ENCODE measurements at places on chromosomes 2 and 18.
A peak's percentile ranks its signal among the peaks of the same experiment; 100 is the strongest.

- no peak for DNase-seq
Measured at GRCh38 chr2:43905871-43906270, 67.1 kb downstream of the ABCG8 start.

- DNase-seq, result no peak
Measured at GRCh38 chr2:172213116-172213860, 110.6 kb upstream of the DLX2 start.

DNA sequence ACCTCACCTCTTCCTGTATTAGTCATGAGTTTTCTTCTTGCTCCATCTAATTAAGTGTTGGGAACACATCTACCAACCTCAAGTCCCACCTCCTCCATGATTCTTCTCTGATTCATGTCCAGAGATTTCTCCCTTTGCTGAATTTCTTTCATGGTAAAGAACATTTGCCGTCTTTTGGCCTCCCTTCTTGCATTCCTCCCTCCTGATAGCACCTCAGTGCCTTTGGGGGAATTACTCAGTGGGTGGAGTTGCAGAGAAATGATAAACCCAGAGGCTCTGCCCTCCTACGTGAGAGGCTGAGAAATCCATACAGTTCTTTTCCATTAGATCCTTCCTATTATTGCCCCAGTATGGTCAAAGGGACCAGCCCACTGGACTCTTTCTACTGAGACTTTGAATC lies 651.9 kb downstream of the SLC4A3 start:
- DNase-seq, result no peak

DNA sequence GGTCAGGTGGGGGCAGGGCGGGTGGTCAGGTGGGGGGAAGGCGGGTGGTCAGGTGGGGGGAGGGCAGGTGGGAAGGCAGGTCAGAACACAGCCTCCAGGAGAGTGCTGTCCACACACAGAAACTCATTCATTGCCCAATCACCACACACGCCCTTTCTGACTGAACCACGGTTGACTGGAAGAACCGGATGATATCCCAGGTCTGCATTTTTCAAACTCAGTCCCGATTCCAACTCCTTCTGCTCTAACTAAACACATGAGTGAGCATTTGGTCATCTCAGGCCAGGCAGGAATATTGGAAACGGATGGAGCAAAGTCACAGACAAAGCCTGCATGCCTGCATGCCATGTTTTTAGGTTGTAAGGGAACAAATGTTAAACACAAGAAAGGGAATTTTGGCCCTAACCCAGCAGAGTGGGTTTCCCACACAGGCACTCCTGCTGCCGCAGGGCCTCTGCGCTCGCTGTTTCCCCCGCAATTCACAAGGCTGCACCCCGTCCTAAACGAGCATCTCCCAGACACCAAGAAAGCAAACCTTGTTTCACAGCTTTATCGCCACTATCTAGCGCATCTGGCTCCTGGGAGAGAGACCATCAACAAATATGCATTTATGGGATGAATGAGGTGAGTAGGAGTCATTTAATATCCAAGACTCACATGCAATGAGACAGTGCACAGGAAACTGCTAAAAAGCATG lies 100.1 kb downstream of the ZNF516 start:
- DNase-seq, result no peak

DNA sequence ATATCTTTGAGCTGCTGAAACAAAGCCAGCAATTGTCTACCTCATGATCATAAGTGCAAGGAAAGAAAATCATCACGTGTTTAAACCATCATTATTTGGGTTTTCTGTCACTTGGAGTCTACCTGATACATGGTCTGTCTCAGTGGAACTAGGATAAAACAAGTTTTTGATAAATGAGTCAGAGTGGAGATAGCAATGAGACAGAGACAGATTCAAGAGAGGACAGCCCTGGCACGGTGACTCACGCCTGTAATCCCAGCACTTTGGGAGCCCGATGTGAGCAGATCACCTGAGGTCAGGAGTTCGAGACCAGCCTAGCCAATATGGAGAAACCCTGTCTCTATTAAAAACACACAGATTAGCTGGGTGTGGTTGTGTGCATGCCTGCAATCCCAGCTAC lies 93.8 kb downstream of the PMAIP1 start:
- DNase-seq, result no peak

- DNase-seq, result no peak
Measured at GRCh38 chr2:239177908-239178307, 222.9 kb downstream of the HDAC4 start.

DNA sequence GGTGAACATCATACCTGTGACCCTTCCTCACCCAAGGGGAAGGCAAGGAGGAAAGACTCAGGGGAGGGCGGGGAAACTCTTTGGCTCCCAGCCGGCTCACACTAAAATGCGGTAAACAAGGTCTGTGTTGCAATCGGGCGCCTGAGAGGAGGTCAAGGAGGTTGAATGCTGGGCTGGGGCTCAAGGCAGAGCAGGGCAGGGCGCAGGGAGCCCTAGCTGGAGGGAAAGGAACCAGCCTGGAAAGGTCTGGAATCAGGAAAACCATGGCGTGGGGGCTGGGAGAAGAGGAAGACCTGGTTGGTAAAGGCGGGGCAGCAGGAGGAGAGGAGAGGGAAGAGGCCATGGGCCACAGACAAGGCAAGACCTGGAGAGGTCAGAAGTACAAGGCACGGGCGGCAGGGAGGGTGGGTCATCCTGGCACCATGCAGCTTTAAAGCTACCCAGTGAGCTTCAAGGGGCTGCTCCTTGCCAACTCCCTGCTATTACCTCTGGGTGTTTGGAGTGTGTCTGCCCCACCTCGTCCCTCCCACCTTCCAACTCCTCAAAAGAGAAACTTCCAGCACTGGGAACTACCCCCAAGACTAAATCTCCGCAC lies 4.8 kb upstream of the TMEM37 start:
- no peak for DNase-seq

- DNase-seq, result no peak
Measured at GRCh38 chr2:120230515-120231471, 7.6 kb upstream of the TMEM185B start.

DNA sequence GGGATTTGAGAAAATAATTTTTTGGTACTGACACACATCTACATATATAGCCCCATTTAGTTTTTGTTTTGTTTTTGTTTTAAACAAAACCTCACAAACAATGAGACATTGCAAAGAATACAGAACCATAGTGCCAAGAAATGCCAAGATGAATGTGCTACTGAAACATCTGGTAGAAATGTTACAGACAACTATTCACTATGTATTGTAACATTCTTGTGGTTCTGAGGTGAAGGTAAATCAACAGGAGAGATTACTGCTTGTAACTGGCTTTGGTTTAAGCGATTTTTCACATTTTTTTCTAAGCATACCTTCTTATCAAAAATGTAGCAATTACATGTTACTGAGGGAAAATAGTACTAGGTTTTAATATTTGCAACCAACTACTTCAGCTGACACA lies 281.3 kb downstream of the ZNF804A start:
- DNase-seq, result no peak

- no peak for DNase-seq
Measured at GRCh38 chr2:200929334-200930249, 33.9 kb downstream of the ORC2 start.

GRCh38 chr2:240929364-240930095 lies 23.4 kb downstream of the CROCC2 start:
- DNase-seq, result peak; percentile 19

DNA sequence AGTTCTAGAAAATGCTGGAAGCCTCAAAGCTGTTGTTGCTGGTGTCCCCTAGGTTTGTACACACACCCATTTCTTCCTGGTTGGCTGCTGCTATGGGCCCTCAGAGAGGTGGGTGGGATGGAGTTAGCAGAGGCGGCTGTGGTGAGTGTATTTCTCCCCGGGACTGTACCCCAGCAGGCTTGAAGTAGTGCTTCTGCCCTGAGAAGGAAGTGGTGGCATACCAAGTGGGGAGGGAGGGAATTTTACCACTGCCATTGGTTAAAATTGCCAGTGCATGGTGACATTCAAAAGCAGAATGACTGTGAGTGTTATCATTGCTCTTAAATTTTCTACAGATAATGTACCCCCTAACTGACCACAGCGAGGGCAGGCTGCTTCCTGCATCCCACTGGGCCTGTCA lies 125.6 kb upstream of the CAPN13 start:
- peak; percentile 29 for DNase-seq

DNA sequence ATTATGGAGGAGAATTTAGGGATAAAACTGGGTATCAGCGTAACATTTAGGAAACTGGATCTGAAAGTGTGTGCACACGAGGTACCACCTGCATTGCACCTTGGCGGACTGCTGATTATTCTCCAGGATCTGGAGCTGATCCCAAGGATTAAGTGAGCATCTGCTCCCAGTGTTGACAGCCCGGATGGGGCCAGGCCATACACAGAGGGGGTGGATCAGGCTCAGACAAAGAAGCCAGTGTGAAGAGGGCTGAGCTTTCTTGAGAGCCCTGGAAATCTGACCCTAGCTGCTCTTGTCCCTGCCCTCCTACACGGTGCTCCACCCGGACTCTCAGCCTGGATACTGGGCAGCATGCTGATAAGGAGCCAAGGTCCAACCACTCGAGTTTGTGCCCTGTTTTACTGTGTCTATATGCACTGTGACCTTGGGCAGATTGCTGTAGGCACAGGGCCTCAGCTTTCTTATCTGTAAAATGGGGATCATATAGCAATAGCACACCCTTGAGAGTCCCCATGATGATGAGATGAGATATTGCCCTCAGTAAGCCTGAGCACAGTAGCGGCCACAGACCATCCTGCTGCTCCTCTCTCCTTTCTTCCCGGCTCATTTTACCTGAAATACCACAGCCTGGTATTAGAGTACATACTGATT lies 396.8 kb upstream of the CELF4 start:
- DNase-seq, result no peak

DNA sequence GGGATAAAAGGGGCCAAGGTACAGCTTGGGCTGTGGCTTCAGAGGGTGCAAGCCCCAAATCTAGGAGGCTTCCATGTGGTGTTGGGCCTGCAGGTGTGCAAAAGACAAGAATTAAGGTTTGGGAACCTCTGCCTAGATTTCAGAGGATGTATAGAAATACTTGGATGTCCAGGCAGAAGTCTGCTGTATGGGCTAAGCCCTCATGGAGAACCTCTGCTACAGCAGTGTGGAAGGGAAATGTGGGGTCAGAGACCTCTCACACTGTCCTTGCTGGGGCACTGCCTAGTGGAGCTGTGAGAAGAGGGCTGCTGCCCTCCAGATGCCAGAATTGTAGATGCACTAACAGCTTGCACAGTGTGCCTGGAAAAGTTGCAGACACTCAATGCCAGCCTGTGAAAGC lies 880.6 kb upstream of the ID2 start:
- DNase-seq, result no peak

- no peak for DNase-seq
Measured at GRCh38 chr2:175143191-175143590, 24.8 kb downstream of the ATF2 start.

DNA sequence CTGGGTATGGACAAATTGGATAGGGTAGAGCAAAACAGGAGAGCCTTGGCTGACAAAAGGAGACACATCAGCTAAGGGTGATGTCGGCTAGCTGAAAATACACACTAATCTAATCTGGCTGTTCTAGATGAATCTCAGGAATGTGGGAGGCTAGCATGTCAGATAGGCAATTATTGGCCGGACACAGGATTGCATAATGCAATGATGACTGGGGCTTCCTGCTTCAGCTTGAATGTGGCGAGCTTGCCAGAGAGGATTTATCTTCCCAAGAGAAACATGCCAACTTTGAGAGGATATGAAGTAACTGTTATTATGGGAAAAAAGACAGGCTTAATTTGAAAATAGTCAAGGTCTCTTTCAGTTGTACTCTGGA lies 102.4 kb downstream of the TRIB2 start:
- DNase-seq, result no peak

GRCh38 chr2:1305342-1306013 lies 107.8 kb upstream of the TPO start:
- DNase-seq, result no peak

DNA sequence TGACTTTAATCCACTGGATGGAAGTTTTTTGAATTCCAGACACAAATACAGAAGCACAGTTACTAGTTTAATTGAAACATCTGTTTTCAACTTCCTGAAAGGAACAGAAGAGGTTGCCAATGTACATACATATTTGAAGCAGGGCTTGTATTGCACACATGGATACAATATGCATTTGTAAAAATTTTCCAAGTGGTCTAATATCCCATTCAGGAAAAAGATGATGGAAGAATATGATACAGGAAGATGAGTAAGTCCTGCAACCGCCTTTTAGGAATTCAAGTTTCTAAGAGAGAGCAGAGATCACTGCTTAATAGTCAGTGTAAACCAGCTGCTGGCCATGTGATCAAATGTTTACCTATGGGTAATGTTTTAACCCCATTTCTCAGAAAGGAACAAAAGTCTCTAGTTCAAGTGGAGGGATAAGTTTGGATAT lies 265.4 kb downstream of the TRIB2 start:
- no peak for DNase-seq

DNA sequence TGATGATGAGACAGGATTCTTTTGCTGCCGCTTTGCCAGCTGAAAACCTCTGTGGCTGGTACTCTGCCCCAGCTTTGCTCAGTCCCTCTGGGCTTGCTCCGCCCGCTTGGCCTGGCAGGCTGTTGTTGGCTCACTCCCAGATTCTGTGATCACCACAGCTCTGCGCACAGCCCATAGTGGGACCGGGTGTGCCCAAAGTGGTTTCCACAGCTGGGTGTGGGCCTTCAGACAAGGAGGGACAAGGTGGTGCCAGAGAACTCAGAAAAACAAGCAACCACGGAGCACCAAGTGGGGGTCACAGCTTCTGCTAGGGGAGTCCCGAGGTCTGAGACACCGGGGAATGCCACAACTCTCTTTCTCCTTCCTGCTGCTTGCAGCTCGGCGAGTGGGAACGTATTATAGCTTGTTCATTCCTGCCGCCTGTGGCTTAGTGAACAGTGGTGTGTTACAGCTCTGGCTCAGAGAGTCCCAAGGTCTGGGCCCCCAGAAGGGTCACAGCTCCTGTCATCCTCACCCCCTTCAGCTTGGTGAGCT lies 9.2 kb upstream of the KYNU start:
- DNase-seq, result no peak

- no peak for DNase-seq
Measured at GRCh38 chr18:58565021-58565420, 63.9 kb downstream of the ALPK2 start.

DNA sequence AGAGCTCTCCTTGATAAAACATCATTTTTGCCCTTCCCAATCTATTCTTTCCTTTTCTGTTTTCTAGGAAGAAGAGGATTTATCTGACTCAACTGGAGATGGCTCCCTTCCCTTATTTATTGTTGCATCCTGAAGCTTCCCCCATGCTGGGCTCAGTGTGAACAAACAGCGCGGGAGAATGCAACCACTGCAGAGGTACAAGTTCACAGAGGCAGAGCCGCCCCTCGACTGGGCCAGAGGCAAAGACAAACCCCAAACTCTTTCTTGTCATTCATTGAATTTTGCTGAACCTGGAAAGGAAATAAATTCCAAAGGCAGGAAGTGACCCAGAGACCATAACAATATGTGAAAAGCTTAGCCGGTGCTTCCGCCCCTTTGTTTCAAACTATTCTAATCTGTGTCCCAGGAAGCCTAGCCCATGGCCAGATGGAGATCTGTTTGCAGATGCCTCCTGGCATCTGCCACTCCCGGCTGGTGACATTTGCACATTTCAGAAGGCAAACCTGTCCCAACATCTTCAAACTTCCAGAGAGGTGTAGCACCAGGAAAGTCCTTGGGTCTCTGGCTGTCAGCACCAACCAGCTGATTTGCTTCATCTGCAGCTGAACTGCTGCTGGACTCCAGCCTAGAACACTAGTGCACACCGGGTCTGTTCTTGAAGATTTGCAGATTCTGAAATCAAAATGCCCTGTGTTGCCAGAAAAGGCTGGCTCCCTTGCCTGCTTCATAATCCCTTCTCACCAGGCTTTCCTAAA lies 79.4 kb upstream of the MAP4K3 start:
- DNase-seq, result no peak

All from stimulated activated CD8-positive, alpha-beta memory T cell treated with anti-CD3 and anti-CD28 coated beads, Interleukin-4, amount 100 ng/mL, for 48 hours (primary cell).